ENCODE measurements at places on chromosomes 13 and 19.
A peak's percentile ranks its signal among the peaks of the same experiment; 100 is the strongest.

DNA sequence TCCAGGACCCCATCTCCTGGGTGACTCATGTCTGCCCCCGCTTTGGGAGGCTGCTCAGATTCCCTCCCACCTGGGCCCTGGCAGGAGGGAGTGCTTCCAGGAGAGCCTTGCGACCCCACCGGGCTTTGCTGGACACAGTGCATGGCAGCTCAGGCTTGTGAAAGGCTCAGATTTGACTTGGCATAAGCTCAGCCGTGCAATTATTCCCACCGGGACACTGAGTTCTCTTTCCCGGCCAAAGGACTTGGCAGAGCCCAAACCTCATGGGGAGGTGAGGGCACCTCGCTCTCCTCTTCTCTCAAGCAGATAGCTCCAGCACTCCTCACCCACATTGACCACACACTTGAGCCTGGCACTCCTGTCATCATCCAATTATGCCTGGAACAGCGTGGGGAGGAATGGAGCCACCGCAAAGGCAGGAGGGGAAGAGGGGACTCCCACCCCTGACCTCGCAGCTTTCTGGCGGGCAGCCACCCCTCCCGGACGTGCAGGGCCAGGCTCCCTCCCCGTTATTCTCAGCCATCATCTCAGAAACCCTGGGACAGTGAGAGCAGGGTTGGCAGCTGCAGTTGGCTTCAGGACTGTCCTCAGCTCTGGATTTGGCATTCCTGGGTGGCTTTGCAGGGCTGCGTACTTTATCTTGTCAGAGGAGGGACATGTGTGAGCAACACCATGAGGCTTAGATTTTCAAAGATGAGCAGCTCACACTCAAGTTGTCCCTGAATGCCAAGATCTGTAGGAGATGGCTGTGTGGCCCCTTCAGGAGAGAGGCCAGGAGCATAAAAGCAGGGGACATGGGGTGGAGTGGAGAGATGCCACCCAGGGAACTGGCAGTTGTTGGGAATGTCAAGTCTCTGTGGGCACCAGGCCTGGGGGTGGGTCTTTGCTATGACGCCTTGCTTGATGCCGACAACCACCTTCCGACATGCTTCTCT lies 306.2 kb downstream of the TEX29 start:
- no peak for DNase-seq

DNA sequence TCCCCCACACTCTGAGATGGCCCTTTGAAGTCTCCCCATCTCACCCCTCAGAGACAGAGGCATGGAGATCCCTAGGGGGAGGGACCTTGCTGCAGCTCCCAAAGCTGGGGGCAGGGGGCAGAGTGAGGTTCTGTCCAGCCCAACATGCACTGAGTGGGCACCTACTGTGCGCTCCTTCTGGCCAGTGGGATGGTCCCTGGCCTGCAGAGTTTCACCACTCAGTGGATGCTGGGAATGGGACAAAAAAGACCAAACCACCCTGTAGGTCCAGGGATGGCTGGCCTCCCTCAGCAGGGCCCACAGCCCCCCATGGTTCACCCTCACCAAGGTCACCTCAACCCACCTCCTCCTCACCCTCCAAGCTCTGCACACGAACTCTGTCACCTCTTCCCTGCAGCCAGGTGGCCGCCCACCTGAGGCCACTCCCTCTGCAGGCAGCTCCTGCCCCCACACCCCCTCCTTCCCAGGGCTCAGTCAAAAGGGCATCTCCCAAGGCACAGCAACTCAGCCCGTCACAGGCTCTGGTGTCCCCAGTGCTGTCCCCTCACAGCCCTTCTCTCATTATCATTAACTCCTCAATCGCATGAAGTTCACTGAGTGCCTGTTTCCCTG lies 16.1 kb downstream of the CEACAM21 start:
- no peak for DNase-seq

DNA sequence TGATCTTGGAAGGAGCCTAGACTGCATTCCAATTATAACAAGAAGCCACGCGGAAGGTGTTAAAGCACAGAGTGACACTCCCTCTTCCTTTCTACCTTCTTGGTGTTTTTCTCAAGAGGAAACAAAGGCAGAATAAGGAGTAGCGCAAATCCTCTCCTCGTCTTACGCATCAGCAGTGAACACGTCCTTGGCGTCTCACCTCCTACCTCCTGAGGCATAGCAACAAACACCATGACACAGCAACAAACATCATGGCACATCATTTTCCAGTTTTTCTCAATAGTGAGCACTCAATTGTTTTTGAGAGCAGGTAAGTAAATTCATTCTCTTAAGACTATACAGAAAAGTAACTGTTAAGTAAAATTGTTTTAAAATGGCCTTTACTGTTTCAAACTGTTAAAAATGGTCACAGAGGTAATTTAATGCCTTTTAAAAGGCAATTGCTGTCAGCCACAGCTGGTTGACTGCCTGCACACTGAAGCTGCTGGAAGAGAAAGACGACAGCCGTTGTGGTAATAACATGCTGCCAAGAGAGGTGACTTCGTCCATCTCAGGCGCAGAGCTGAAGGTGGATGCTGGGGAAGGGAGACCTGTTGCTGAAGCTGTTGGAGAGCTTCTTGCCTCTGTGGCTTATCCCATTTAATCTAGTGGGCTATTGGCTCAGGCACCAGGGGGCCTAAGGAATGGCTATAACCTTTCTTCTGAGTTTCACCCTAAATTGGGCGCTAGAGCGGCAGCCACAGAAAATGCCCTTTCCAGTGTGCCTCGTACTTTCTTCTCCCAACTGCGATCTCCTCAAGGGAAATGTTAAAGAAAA lies 703.7 kb downstream of the UQCRFS1 start:
- no peak for DNase-seq

DNA sequence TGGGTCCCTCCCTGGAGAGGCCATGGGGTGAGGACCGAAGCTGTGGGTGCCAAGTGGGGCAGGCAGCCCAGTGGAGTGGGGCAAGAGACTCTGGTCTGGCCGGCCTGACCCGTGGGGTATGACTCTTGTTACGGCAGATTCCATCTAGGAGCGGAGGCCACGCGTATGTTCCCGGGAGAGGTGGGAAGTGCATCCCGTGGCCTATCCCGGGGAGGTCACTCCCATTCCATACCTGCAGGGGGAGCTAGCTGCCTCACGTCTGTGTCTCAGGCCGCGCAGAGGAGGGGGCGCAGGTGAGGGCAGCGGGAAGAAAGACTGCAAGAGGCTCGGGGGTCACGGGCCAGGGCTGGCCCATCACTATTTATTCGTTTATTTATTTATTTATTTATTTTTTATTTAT lies 4.9 kb downstream of the CSNK1G2 start:
- no peak for DNase-seq

- no peak for DNase-seq
These were observed 37.1 kb upstream of the LSM14A start for GRCh38 chr19:34135054-34135800.

DNA sequence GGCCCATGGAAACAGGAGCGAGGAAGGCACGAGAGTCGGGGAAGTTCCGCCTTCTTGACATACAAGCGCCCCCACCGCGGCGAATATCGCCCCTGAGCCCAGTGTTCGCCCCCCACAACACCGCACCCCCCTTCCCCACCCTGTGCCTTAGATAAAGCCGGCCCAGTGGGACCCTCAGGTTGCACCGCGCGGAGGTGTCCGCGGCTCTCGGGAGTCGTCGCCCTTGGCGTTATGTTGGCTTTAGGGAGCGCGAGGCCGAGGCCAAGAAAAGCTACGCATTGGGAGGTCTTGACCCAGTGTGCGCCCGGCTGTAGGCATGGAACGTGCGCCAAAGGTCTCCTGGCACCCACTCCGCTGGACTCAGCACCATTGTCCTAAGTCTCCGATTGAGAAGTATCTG lies 603 bp upstream of the ZNF132 start:
- no peak for DNase-seq

- DNase-seq: no peak
These were observed 12.9 kb downstream of the TPP2 start for GRCh38 chr13:102609696-102610095.

DNA sequence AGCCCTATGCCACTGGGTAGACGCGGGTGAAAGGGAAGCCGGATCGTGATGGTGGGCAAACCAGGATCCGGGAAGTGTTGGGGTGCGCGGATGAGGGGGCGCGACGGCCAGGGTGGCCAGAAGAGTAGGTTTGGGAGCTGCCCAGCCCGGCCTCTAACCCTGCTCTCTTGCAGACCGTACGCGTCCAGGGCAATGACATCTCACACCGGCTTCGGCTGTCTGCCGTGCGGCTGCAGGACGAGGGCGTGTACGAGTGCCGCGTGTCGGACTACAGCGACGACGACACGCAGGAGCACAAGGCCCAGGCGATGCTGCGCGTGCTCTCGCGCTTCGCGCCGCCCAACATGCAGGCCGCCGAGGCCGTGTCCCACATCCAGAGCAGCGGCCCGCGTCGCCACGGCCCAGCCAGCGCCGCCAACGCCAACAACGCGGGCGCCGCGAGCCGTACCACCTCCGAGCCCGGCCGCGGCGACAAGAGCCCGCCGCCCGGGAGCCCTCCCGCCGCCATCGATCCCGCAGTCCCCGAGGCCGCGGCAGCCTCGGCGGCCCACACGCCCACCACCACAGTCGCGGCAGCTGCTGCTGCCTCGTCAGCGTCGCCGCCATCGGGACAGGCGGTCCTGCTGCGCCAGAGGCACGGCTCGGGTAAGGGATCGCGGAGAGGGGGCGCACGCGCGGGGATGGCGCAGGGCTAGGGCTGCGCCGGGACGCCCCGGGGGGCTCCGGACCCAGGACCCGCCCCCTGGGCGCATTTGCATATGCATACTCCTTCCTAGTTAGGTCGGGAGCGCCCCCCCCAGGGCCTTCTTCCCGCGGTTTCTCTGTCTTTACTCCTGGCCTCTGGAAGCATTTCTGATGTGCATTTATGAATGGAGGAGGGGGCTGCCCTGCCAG lies 4.1 kb downstream of the VSTM2B start:
- no peak for DNase-seq

DNA sequence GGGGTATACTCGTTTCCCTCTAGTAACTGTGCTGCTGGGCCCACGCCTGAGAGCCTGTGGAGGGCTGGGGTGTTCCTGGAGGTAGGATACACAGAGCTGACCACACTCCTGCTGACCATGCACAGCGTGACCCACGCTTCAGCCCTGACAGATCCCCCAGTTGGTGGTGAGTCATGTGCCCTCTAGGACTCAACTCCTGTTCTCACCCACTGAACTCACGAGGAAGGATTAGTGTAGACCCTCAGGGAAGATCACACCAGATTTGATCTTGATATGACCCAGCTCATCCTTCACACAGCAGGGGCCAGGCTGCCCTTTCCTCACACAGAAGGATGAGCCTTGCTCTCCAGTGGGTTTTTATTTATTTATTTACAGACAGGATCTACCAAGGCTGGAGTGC lies 13.3 kb upstream of the ACP7 start:
- DNase-seq: no peak

GRCh38 chr19:51816711-51817110 lies 21.8 kb downstream of the FPR3 start:
- DNase-seq: no peak

- no peak for DNase-seq
These were observed 214.0 kb upstream of the SOX1 start for GRCh38 chr13:111852725-111853518.

DNA sequence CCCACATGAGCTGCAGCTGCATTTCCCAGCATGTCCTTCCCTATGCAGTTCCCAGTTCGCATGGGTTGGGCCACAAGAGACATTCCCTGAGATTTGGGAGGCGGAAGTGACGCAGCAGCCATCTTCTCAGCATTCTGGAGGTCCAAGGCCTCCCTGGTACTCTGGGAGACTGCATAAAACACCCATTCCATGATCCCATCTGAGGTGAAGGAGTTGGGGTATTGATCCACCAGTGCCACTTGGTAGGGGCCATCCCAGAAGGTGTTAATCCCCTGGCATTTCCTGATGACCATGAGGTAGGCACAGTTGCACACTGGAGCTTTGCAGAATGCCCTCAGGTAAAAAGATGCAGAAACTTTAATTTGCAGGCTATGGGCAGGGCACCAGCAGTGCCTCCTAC lies 25.4 kb downstream of the POP4 start:
- no peak for DNase-seq

DNA sequence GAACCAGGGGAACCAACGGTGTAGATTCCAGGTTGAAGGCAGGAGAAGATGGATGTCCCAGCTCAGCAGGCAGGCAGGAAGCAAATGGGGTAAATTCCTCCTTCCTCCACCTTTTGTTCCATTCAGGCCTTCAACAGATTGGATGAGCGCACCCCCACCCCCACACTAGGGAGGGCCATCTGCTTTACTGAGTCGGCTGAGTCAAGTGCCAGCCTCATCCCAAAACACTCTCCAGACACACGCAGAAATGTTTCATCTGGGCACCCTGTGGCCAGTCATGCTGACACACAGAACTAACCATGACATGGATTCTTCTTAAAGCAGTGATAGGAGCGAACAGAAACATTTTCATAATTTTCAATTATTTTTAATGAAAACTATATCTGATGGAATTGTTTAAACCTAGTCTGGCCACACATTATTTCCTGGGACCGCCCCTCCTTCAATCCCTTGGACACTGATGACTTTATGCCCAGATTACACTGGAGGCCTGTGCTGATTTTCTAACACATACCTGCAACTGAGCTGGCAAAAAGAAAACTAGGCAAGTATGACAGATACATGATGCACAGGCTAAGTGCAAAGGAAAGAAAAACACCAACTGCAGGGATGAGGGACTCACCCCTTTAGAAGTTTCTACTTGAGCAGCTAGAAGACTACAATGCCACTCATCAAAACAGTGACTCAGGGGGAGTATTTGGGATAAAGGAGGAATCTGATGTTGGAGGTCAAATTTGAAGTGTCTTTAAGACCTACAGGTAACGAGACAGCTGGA lies 154.2 kb downstream of the TNFRSF19 start:
- DNase-seq: no peak

DNA sequence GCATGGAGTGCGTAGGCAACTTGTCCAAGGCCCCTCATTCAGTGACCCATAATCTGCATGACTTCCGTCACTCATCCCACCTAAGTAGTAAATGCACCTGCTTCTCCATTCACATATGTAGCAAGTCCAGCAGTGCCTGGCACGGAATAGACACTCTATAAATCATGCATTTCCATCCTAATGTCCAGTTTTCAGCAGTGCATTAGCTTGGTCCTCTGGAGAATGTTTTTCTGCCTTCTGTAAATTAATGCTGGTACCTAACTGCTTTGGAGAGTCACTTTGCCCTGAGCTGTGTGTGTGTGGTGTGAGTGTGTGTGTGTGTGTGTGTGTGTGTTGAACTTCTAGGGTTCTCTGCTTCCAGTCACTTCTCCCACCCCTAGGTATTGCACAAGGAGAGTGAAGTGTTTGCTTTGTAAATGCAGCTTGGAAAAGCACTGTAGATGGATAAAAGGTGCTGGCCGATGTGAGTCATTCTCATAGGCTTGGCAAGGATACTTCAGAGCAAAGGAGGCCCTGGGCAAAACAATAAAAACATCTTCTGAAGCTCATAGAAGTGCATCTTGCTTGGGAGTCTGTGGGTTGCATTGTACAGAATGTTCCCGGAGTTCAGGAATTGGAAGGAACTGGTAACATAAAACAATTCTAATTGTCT lies 181.8 kb downstream of the KATNAL1 start:
- DNase-seq: peak; percentile 85

DNA sequence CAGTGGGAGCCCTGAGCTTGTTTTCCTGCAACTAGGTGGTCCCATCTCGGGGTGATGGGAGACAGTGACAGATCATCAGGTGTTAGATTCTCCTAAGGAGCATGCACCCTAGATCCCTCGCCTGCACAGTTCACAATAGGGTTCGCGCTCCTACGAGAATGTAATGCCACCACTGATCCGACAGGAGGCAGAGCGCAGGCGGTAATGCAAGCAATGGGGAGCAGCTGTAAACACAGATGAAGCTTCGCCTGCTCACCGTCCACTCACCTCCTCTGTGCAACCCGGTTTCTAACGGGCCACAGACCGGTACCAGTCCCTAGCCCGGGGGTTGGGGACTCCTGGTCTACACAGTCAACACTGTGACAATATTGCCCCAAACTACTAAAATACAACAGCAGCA lies 38.8 kb downstream of the CARD8 start:
- no peak for DNase-seq
